ENCODE measurements at places on chromosomes 2 and 18.

DNA sequence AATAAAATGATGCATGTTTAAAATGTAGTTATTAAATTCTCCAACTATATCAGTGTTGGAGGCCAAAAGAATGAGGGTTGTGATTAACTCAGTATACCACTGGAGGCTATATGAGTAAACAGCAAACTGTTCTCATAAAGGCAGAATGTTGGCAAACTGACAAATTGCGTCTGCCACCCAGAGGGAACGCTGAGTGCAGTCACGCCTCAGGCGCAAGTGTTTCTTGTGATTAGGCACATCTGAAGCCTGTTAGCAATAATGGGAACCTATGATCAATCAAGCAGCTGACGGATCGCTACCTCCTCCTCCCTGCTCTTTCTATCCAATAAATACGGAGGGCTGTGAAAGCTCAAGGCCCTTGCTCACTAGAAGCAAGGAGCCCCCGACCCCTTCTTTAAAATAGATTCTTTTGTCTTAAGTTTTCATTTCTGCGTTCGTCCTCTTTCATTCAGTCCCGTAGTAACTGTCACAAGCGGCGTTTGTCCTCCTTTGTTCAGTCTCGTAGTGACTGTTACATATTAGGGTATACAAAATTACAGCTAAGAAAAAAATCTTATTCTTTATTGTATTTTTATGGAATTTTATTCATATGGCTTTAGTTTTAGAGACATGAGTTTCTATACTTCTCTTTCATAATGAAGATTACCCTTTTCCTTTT is 16.3 kb upstream of the RMND5A start:
- DNase-seq = no peak

- DNase-seq = no peak
Measured at GRCh38 chr2:104975851-104976250, 62.0 kb upstream of the MRPS9 start.

DNA sequence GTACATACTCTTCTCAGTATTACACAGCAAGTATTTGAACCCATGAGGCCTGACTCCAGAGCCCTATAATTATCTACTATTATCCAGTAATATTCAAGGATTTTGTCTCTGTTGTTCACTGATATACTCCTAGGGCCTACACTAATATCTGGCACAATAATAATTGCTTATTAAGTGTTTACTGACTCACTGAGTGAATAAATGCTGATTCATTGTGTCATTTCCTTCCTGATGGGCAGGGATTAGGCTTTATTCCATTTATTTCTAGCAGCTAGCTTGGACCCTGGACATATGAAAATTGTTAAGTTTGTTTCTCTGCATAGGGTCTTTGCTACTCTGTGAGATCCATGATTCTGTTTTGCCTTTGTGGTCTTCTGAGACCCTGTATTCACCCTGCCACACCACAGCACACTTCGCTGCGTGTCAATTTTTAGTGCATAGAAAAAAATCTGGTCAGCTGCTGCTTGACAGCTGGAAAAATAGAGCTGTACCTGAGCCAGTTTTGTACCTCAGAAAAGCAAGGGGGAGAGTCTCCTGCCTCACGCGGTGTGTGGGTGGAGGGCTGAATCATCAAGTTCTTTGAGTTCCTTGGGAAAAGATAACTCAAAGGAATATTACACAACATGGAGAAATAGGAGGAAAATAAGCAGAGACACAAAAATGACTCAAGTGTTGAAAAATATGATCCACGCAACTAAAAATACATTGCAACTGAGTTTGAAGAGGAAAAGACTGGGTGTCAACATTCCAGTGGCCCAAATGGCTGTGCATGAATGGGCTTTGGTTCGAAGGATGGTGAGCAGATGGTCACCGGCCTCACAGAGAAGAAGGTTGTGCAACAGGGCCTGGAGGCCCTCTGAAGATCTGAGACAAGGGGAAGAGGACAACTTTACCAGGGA is 18.9 kb upstream of the DPP4 start:
- DNase-seq = peak; percentile 84

- DNase-seq = no peak
Measured at GRCh38 chr18:35376393-35376741, 770 bp downstream of the ZNF396 start.

GRCh38 chr2:46717344-46718121 is 198.1 kb downstream of the MCFD2 start:
- DNase-seq = no peak

DNA sequence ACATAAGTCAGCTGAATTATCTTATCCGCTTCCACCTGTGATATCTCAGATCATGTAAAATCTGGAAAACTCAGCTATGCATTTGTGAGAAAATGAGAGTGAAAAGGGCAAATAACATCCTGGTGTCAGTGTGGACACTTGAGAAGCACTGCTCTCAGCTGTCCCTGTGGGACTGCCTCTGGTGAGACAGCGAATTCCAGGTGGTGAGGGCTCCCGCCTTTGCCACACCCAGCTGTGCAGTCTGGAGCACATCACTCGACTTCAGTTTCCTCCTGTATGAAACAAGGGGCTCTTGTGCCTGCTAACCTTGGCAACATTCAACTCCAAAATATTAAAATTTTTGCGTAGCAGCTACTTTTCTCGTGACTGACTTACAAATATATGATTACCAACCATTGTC is 194.9 kb upstream of the BOD1L2 start:
- no peak for DNase-seq

- DNase-seq = no peak
Measured at GRCh38 chr2:102365763-102366162, 10.2 kb downstream of the IL18R1 start.

DNA sequence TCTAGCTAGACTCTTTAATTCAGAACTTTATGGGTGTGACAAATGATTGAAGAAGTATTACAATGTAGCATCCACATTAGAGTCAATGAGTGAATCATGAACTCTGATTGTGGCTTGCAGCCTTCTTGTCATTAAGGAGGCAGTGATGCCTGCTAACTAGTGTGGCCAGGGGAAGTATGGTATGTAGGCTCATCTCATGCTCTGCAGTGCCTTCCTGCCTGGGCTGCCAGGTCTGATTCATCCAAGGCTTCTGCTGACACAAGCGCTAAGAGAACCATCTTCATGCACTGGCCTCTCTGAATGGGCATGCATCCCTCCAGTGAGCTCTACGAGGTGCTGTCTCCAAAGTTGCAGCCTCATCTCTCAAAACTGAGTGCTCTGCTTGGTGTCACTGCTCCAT is 144.3 kb downstream of the MTCL1 start:
- no peak for DNase-seq

DNA sequence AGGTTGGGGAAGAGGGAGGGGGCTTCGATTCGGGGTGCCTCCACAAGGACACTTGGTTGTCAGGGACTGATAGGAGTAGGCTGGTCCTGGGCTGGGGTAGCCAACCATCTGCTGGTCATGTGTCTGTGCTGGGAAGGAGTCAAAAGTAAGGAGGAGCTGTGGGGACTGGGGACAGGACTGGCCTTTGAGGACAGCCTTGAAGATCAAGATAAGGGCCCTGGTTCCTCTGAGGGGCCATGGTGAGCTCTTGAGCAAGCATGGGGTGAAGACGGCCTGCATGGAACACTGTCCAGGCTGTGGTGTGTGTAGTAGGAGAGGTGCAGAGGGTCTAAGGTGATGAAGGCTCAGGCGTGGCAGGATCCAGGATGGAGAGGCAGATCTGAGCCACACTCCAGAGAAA is 1.7 kb downstream of the CYP27A1 start:
- no peak for DNase-seq

- DNase-seq = no peak
Measured at GRCh38 chr2:105731511-105731910, 13.2 kb upstream of the NCK2 start.

- DNase-seq = no peak
Measured at GRCh38 chr2:237758185-237758584, 40.4 kb upstream of the RBM44 start.

DNA sequence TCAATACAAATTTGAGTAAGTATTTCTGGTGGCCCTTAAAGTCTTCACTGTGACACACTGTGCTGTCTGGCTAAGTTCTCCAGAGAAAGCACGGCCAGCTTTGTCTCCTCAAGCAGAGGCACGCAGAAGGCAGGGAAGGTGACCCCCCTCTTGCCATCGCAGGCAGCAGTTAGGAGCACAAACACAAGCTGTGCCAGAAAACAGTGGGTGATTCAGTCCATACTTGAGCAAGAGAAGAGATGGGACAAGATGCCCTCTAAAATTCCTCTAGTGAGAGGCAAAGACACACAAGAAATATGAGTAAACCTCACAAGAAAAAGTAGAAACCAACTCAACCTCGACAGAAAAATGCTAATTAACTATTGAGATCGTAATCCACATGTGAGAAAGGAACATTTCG is 9.8 kb downstream of the MCEE start:
- DNase-seq = no peak

DNA sequence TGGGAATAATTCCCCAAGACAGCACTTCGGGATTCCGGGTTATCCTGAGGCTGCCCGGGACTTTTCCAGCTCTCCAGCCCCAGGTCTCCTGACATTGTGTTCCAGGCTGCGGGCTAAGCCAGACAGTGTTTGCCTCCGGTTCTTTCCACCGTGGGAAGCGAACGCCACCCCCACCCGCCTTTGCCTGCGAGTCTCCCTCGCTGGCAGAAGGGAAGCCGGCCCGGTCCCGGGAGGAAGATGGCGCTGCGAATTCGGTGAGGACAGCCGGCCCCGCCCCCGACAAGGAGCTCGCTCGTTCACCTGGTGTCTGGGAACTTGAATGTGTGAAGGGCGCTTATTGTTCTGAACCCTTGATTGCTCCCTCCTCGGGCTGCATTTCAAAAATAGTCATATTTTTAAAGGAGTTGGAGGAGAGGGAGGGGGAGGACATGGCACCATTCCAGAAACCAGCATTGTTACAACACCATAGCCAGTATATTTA is 2.9 kb downstream of the LRATD1 start:
- peak; percentile 42 for DNase-seq

DNA sequence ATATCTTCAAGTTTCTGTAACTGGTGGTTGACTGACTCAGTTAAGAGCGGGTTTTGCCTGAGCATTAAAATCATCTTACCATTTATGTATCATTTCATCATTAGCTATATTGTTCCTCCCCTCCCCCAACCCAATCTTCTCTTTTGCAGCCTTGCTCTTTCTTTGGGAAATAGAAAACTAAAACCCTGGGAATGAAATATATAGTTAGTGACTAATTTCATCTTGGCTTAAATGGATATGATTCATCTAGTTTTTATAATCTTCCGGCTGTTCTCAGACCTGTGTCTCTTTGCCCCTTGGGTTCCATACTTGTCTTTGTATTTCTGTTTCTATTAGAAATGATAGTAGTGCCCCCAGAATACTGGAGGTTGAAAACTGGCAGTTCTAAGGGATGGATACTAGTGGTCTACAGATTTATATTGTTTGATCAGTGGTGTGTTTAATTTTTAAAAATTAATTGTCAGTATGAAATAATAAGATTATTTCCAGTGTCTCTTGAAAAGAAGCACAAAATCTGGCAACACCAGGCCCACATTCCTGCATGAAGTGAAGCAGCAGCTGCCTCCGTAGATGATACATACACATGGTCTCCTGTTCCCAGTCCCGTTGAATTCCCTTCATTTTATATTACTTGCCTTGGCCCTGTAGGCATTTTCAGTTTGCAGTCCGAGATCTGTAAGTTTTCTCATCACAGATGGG is 44.5 kb downstream of the PHLPP1 start:
- no peak for DNase-seq

- no peak for DNase-seq
Measured at GRCh38 chr2:134107402-134107801, 146.5 kb upstream of the MGAT5 start.

GRCh38 chr18:9513971-9514512 is 38.7 kb downstream of the RALBP1 start:
- DNase-seq = no peak

DNA sequence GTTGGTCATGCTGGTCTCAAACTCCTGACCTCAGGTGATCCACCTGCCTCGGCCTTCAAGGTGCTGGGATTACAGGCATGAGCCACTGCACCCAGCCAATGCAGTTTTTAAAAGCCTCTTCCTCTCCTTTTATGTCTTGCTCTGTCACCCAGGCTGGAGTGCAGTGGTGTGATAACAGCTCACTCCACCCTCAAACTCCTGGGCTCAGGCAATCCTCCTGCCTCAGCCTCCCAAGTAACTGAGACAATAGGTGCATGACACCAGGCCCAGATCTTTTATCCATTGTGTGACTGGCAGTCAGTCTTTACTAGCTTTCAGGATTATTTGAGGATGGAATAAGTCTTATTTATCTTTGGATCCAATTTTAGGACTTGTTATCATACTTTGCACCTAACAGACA is 13.2 kb downstream of the KCTD18 start:
- no peak for DNase-seq

- no peak for DNase-seq
Measured at GRCh38 chr2:190578158-190579057, 43.9 kb upstream of the NEMP2 start.

- no peak for DNase-seq
Measured at GRCh38 chr2:9857814-9858729, 14.8 kb downstream of the TAF1B start.

GRCh38 chr18:47883771-47884413 is 46.6 kb downstream of the SMAD2 start:
- DNase-seq = peak; percentile 3

DNA sequence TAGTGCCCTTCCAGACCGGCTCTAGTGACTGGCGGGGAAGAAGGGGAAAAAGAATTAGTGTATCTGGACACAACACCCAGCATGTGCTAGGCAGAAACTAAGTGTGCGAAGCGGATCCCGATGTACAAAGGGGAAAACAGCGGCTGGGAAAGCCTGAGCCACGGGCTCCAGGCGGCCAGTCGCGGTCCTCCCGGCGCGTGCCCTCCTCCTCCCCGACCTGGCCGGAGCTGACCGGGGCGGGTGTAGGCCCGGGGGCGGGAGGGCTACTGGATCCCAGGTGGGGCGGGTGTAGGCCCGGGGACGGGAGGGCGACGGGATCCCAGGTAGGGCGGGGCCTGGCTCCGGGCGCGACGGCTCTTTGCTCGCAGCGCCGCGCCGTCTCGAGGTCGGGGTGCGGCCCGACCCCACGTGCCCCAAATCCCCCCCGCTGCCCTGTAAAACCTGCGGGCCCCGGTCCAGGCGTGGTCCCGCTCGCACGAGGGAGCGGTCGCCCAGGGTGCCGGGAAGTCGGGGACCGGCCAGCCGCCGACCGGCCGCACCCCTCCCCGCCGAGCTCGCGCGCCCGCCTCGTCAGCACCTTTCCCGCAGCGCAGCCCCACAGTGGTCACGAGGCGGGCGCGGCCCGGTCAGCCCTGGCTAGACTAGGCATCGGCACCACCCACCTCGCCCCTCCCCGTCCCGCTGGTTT is 48.8 kb downstream of the C2orf42 start:
- DNase-seq = peak; percentile 35

GRCh38 chr2:11014026-11014425 is 102.3 kb downstream of the KCNF1 start:
- DNase-seq = no peak

GRCh38 chr2:106932644-106933043 is 46.7 kb upstream of the ST6GAL2 start:
- no peak for DNase-seq

All from kidney capillary endothelial cell (primary cell).